Tracheal epithelial cell (primary cell): ENCODE measurements at places on chromosomes 13 and 19. TPM values are rescaled to one million over a fixed set of nuclear protein-coding genes. Genes with fewer than 3 reads are reported as not detected.

MAG gene
- not detected in 2 replicates for total RNA-seq

FFAR3 gene
- not detected in 2 replicates for total RNA-seq

ZNF582 gene
- total RNA-seq, result 1.4 and 7.2 TPM in 2 replicates

TTC9B gene
- total RNA-seq, result not detected in 2 replicates

TEX29 gene
- total RNA-seq, result not detected in 2 replicates

FGF22 gene
- total RNA-seq, result not detected in 2 replicates

GPR12 gene
- total RNA-seq, result not detected in 2 replicates

ZNF729 gene
- not detected in 2 replicates for total RNA-seq

CLEC17A gene
- total RNA-seq, result not detected in 2 replicates

C19orf33 gene
- 263 and 298 TPM in 2 replicates for total RNA-seq

NECTIN2 gene
- total RNA-seq, result 39.4 and 115 TPM in 2 replicates

TPTE2 gene
- not detected in 2 replicates for total RNA-seq

KCNN4 gene
- 22.8 and 24.8 TPM in 2 replicates for total RNA-seq

KLC3 gene
- 82.5 and 101 TPM in 2 replicates for total RNA-seq

ZNF555 gene
- 3.6 and 5.1 TPM in 2 replicates for total RNA-seq

ATP7B gene
- 3.1 and 7.0 TPM in 2 replicates for total RNA-seq

POU2F2 gene
- total RNA-seq, result 0.21 and 1.4 TPM in 2 replicates

HPN gene
- total RNA-seq, result 0.72 TPM in 1 of 2 replicates, not detected in the other

ZIM2 gene
- total RNA-seq, result not detected in 2 replicates

ZNF93 gene
- 2.1 and 7.5 TPM in 2 replicates for total RNA-seq

RDH8 gene
- not detected in 2 replicates for total RNA-seq

DAND5 gene
- 0.24 TPM in 1 of 2 replicates, not detected in the other for total RNA-seq

DPF1 gene
- 0.96 TPM in 1 of 2 replicates, not detected in the other for total RNA-seq

TMEM145 gene
- total RNA-seq, result not detected in 2 replicates

GARIN5A gene
- total RNA-seq, result 0.21 TPM in 1 of 2 replicates, not detected in the other

CARM1 gene
- total RNA-seq, result 15.8 and 18.8 TPM in 2 replicates

ZNF541 gene
- total RNA-seq, result not detected in 2 replicates

SLC8A2 gene
- total RNA-seq, result under 0.01 TPM in 1 of 2 replicates, not detected in the other

TMPRSS9 gene
- not detected in 2 replicates for total RNA-seq

HTR2A gene
- total RNA-seq, result not detected in 2 replicates

ABCC4 gene
- total RNA-seq, result 4.9 and 16.4 TPM in 2 replicates

ZNF805 gene
- total RNA-seq, result 26.4 and 30.8 TPM in 2 replicates

ZNF625 gene
- 4.9 and 7.7 TPM in 2 replicates for total RNA-seq

MAST3 gene
- total RNA-seq, result 1.1 and 1.2 TPM in 2 replicates

HIPK4 gene
- total RNA-seq, result not detected in 2 replicates

SMIM17 gene
- 0.24 TPM in 1 of 2 replicates, not detected in the other for total RNA-seq

IGFL3 gene
- not detected in 2 replicates for total RNA-seq

JAK3 gene
- total RNA-seq, result 0.43 and 1.4 TPM in 2 replicates

WIZ gene
- 8.4 and 8.7 TPM in 2 replicates for total RNA-seq

PROSER1 gene
- total RNA-seq, result 10.8 and 17.7 TPM in 2 replicates

RXFP2 gene
- not detected in 2 replicates for total RNA-seq

C19orf38 gene
- total RNA-seq, result under 0.01 and 1.7 TPM in 2 replicates

NUMBL gene
- total RNA-seq, result 13.9 and 16.9 TPM in 2 replicates
